ENCODE measurements at places on chromosomes 12 and 14.

- DNase-seq: no peak
Measured at GRCh38 chr14:36284971-36285595, 35.4 kb downstream of the MBIP start.

DNA sequence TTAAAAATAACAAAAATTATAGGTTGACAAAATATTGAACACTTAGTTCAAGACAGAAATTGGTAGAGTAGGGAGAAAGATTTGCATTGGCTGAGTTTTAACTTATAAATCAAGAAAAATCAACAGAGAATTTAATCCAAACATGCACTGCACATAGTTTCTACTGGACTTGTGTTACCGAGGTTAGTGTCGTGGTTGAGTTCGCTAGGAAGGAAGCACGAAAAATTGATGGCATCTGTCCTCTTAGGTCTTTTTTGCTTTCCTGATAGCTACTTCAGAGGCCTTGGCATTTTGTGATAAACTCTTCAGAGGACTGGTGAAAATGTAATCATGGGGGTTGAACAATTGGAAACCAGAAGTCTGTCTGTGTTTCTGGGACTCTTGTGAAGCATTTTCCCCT, 392.9 kb downstream of the NUAK1 start:
- DNase-seq: no peak

GRCh38 chr12:112303004-112303403, 79.2 kb downstream of the HECTD4 start:
- no peak for DNase-seq

- DNase-seq: no peak
Measured at GRCh38 chr12:108933949-108934348, 54.1 kb downstream of the DAO start.

- DNase-seq: no peak
Measured at GRCh38 chr14:69798339-69798735, 1.3 kb upstream of the SLC10A1 start.

GRCh38 chr12:132803888-132804287, 24.8 kb downstream of the GOLGA3 start:
- DNase-seq: peak; percentile 57

DNA sequence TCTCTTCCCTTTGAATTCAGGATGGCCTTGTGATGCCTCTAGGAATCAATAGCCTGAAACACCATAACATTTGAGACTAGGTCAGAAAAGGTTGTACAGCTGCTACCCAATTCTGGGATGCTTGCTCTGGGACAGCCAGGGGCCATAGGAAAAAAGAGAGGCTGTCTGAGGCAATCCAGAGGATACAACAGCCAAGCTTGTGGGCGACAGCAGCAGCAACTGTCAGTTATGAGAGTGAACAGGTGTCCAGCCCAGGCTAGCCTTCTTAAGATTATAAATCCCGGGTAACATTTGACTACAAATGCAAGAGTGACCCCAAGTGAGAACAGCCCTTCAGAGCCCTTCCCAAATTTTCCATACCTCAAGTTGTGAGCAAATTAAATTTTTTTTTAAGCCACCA, 11.1 kb downstream of the DCN start:
- DNase-seq: no peak

GRCh38 chr12:109269428-109269827, 39.7 kb downstream of the FOXN4 start:
- DNase-seq: no peak

GRCh38 chr14:48430805-48431204, 755.4 kb upstream of the MDGA2 start:
- DNase-seq: no peak

DNA sequence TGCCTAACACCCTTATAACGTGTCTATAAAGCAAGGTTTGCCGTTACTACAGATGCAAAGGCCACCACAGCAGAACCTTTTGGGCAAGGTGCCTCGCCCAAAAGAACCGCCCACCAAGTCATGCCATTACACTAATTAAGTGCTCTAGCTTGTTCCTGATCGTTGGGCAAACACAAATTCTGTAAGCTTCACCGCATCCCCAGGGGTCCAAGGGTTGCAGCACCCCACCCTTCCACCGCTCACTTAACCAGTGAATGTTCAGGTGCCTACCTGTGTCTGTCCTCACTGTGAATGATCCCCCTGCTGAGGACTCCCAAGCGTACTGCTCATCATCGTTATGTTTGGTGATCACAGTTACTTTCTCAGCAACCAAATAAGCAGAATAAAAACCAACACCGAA, 1.4 kb downstream of the HSP90AA1 start:
- no peak for DNase-seq

DNA sequence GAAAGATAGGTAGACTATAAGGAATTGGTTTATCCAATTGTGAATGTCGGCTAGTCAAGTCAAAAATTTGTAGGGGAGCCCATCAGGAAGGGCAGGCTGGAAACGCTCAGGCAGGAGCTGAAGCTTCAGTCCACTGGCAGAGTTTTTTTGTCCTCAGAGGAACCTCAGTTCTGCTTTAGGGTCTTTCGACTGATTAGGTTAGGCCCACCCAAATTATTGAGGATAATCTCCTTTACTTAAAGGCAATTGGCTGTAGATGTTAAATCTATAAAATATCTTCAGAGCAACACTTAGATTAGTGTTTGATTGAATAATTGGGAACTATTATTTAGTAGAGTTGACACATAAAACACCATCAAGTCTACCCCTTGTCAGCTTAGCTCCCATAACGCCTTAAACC, 105.5 kb upstream of the ARHGAP5 start:
- no peak for DNase-seq
